Stomach (tissue), 19 donors: ENCODE measurements at places on chromosomes 1 and 21. TPM values are rescaled to one million over a fixed set of nuclear protein-coding genes. Genes with fewer than 3 reads are reported as not detected.

DNA sequence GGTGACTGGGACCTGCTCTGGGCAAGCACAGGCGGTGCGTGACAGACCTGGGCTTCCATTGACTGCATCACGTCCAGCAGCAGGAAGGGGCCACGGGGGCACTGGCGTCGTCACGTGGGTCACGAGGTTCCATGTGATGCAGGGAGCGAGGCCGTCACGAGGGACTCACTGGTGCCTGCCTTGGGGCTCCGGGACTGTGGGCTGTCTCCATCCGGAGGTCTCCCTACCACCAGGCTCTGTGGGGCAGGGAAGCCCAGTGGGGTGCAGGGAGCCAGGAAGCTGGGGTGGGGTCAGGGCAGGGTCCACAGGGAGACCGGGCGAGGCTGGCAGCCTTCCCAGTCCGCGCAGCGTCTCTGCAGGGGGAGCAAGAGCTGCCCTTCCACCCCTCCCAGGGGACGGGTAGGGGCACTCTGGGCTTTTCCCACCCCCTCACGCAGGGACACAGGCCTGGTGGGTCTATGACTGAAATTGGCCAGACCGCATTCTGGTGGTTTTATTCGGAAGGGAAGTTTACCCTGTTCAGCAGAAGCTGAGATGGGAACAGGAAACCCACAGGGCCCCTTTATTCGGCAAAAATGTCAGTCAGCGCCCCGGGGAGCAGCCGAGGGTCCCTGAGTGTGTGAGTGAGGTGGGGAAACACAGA lies 416 bp upstream of the TNFRSF14 start:
- peaks cover 30% of the 10 kb centered on the region for H3K36me3 ChIP-seq
- peak overlapping the region; percentile 92 for H3K27ac ChIP-seq
- DNase-seq: peak; percentile 82
- H3K27me3 ChIP-seq: no peaks in the 10 kb centered on the region
- peak overlapping the region; percentile 71 for H3K4me3 ChIP-seq
- peaks cover 56% of the 10 kb centered on the region for H3K4me1 ChIP-seq

The CHODL gene
- not detected for total RNA-seq

DNA sequence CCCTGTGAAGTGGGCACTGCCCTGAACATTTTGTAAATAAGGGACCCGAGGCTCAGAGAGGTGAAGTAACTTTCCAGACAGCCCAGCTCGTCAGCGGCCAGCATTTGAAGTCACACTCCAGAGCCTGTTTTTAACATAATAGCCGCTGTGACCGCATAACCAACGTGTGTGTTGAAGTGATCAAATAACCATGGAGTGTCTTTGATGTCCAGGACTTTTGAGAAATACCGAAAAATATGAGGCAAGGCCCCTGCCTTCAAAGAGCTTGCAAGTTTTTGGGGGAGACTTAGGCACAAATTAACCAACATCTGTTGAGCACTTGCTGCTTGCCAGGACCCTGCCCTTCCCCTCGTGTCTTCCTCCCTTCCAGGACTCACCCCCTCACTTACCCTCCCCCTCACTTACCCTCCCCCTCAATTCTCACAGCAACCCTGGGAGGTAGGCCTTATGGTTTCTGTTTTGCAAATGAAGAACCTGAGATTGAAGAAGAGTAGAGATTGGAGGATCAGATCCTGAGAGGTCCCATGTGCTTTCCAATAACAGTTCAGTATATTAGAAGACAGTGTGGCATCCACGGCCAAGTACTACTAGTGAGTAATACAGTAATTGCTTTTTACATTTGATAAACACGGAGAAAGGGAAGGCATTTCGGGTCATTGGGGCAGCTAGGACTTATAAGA lies 1.3 kb upstream of the SLC16A1 start:
- DNase-seq: no peak
- no peaks in the 10 kb centered on the region for H3K27me3 ChIP-seq
- no peaks in the 10 kb centered on the region for H3K4me1 ChIP-seq
- peaks cover 9% of the 10 kb centered on the region for H3K36me3 ChIP-seq

DNA sequence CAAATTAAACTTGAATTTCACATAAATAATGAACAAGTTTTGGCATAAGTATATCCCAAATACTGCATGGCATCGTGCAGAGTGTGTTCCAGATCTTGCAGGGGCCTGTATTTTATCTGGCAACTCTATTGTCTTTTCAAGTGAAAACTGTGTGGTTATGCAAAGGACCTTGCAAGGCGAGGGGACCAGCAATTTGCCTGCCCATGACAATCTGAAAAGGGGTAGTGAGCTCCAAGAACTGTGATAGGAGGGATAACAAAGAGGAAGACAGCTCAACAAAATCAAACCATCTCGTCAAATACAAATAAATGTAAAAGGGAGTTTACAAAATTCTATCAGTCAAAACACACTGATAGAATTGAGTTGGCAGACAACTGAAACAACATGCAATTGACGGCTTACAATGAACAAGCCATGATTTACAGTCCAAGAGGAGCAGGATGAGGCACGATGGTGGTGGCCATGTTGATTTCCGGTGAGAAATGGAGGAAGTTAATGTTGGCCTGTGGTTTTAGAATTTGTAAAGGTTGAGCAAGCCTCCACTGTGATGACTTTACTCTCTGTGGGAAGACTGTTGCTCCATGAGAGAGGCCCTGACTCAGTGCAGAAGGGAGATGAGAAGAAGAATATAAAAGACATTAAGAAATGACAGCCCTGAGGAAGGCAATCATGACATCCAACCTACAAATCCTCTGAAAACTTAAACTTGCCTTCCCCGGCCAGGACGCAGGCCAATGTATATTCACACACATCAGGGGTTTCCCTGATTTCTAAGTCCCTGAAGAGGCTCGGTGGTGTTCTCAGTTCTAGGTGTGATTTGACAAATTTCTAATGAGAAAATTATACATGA lies 132.2 kb downstream of the ADSS2 start:
- H3K27me3 ChIP-seq: no peaks in the 10 kb centered on the region
- H3K4me1 ChIP-seq: peaks cover 23% of the 10 kb centered on the region
- H3K36me3 ChIP-seq: no peaks in the 10 kb centered on the region
- H3K4me3 ChIP-seq: no peak overlapping the region

DNA sequence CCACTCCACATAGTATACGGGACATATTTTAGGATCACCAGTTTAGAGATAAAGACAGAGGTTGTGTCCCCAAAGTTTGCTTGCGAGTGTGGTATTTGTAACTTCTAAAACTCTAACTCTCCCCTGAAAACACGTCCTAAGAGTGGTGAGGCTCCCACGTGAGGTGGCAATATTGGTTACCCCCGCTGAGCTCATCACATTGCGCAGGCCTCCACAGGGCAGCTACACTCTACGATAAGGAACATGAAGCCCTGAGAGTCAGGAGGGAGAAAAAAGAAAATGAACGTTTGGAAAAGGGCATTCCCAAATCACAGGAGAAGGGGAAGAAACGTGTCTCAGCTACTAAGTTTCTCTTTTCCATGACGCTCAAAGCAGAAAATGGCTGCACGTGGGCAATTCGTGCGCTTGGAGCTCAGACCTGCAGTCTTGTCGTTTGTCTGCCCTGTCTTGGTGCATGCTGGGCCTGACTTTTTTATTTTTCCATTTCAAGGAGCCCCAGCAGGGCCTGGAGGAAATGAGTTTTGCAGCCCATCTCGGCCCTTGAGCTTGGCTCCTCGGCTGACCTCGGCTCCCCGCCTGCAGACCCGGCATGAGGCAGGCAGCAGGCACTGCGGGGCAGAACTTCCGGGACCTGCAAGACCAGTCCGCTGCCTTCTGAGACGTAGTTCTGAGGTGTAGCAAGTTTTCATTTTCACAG lies 25.7 kb downstream of the ERG start:
- H3K36me3 ChIP-seq: no peaks in the 10 kb centered on the region
- H3K4me1 ChIP-seq: no peaks in the 10 kb centered on the region
- H3K4me3 ChIP-seq: peak overlapping the region; percentile 9
- DNase-seq: no peak
- H3K27ac ChIP-seq: peak overlapping the region; percentile 25

DNA sequence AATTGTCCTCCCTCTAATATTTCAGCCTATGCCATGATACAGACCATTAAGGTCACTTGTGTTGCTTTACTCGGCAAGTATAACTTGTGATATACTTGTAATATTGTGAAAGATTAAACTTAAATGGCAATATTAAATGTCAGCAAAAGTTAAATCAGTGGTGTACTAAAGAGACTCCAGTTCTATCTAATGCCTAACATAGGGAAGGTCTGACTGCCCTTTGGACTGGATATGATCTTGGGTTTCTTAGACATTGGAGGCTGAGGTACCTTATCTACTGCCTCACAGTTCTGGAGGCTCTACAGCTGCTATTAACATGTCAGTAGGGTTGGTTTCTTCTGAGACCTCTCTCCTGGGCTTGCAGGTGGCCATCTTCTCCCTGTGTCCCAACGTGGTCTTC lies 89.9 kb downstream of the MT1HL1 start:
- peaks cover 5% of the 10 kb centered on the region for H3K36me3 ChIP-seq
- no peak for DNase-seq
- no peaks in the 10 kb centered on the region for H3K27me3 ChIP-seq
- H3K4me1 ChIP-seq: no peaks in the 10 kb centered on the region
- no peak overlapping the region for H3K4me3 ChIP-seq

The DNAJC28 gene
- total RNA-seq: 1.1 TPM

The KRTAP8-1 gene
- total RNA-seq: not detected

GRCh38 chr1:54332781-54333585 lies 73.2 kb downstream of the SSBP3 start:
- H3K27me3 ChIP-seq: no peaks in the 10 kb centered on the region
- H3K4me1 ChIP-seq: peaks cover 99% of the 10 kb centered on the region
- H3K4me3 ChIP-seq: no peak overlapping the region
- DNase-seq: peak; percentile 54
- peak overlapping the region; percentile 15 for H3K27ac ChIP-seq
- no peaks in the 10 kb centered on the region for H3K36me3 ChIP-seq

GRCh38 chr1:2546515-2547209 lies 9.5 kb upstream of the TNFRSF14 start:
- peak; percentile 96 for DNase-seq
- no peaks in the 10 kb centered on the region for H3K36me3 ChIP-seq
- H3K4me1 ChIP-seq: peaks cover 78% of the 10 kb centered on the region
- peak overlapping the region; percentile 52 for H3K4me3 ChIP-seq
- peaks cover 42% of the 10 kb centered on the region for H3K27me3 ChIP-seq
- peak overlapping the region; percentile 97 for H3K27ac ChIP-seq
